ENCODE measurements at places on chromosomes 16 and 17.
A peak's percentile ranks its signal among the peaks of the same experiment; 100 is the strongest.

GRCh38 chr17:60920107-60920506, 242.5 kb downstream of the BCAS3 start:
- no peak for DNase-seq

DNA sequence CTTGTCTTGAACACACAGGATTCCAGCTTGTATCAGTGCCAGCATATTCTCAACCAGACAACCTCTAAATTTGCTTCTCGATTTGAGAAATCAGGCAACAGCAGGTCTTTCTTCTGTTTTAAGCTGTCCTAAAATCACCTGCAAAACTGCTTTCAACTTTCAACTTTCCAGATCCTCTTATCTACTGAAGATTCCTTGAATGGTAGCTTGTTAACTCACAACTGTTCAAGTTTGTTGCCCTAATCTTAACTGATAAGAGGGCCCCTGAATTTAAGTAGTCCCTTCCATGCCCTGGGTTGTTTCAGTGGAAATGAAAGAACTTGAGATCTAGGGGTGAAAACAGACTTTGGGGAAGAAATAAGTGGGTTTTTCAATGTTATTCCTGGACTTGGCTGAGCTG, 57.2 kb downstream of the CHD9 start:
- no peak for DNase-seq

DNA sequence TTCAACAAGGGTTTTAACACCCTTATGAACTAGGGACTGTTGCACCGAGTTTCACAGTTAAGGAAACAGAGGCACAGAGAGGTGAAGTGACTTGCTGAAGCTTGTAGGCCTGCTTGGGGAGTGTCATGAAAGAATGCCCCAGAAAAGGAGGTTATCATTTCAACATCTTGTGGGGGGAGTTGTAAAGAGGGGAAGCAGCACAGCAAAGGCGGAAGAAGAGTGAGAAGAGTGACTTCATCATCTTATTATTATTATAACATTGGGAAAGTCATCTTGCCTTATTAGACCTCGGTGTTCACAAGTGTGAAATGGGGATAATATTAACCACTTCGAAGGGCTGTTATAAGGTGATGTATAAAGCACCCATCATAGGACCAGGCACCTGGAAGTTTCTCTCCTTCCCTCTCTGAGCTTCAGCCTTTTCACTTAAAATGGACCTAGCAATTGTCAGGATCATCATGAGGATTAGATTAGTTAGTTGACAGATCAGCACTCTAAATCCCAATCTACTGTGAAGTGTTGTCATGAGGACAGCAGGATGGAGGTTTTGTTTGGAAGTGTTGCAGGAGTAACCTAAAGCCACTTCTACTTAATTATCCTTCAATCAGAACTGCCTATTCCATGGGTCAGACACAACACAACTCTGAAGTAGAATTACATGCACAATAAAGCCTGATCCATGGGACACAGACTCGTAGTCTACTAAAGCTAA, 2.3 kb downstream of the CCL4 start:
- DNase-seq = no peak

DNA sequence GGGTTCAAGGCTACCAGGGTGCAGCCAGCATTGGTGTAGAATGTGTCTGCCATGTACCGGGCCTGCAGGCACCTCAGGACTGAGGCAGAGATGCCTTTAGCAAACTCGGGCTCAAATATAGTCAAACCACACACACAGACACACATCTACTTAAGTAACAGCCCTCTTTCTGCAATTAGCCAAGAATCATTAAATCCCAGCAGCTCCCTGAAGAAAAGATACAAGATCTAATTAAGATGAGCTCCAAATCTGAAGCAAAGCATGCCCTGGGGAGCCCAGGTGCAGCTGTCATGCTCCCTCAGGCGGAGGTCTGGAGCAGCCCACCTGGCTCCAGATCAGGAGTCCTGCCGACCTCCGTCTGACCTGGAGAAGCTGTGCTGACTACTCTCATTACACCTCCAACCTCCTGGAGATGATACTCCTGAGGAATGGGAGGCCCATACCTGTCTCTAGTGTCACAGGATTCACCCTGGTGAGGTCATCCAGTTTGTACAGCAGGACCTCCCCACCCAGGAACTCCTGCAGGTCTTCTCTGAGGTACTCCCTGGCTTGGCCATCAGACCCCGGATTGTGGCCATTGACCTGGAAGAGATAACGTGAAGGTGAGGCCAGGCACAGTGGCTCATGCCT, 6.9 kb downstream of the MYO19 start:
- DNase-seq = no peak

GRCh38 chr16:5062051-5062450, 3.7 kb downstream of the C16orf89 start:
- DNase-seq = no peak

GRCh38 chr16:67393788-67394154, 473 bp upstream of the TPPP3 start:
- DNase-seq = no peak

- no peak for DNase-seq
Measured at GRCh38 chr17:78230252-78230962, 1.0 kb upstream of the TMEM235 start.

DNA sequence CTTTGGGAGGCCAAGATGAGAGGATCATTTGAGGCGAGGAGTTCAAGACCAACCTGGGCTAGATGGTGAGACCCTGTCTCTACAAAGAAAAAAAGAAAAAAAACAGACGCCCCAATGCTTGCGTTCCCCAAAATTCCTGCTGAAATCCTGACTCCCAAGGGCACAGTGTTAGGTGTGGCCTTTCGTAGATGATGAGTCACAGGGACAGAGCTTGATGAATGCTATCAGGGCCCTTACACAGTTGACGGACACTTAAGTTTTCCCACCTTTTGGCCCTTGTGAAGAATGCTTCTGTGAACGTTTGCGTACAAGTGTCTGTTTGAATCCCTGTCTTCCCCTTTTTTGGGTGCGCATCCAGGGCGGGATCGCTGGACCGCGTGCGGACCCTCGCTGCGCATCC, 16.5 kb upstream of the ZNF750 start:
- DNase-seq = peak; percentile 37

- DNase-seq = peak; percentile 16
Measured at GRCh38 chr17:1532836-1533602, 16.6 kb upstream of the INPP5K start.
